ENCODE measurements at places on chromosomes 4 and X.

DNA sequence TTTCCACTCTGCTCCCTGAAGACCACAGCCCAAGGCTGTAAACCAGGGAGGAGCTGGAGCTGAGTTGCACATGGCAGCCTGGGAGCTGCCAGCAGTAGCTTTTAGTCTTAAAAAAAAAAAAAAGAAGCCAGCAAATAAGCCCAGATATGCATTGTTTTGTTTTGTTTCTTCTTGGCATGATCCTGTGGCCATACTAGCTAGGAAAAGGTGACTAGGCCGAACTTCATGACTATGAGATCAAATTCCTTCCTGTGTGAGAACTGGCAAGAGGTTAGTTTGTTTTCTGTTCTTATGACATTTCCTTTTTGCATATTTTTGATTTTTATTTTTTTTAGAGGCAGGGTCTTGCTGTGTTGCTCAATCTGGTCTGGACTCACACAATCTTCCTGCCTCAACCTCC lies 323.3 kb downstream of the DCTD start:
- no peak for DNase-seq

DNA sequence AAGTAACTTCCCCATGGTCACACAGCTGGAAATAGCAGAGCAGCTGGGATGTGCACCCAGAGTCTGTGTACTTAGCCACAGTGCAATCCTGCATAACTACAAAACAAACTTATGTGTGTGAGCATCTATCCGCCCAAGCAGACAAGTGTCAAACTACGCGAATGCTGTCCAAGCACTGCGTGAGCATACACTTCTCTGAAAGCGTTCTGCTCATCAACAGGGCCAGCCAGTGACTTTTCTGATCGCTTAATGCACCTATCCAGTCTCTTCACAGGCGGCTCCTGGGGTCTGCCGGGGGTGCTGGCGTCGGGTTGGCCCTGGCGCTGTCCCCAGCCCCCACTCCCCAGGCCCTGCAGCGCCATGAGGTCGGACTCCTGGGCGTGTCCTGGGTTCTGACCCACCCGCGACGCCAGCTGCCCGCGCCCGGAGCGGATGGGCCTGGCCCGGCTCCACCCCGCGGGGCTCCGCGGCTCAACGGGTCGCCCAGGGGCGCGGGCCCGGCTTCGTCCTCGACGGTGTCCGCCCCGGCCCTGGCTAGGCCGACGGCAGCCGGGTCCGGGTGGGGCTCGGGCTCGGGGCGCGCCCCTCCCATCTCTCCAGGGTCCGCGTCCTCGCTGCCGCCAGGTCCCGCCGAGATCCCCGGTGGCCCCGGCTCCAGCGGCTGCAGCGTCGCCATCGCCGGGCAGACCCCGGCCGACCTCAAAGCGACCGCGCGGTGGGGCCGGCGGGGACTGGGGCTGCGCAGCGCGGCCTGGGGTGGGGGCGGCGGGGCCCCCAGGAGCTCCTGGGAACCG lies 1.3 kb upstream of the ZNF141 start:
- no peak for DNase-seq

GRCh38 chr4:7196288-7196651 lies 3.9 kb downstream of the SORCS2 start:
- DNase-seq: no peak

DNA sequence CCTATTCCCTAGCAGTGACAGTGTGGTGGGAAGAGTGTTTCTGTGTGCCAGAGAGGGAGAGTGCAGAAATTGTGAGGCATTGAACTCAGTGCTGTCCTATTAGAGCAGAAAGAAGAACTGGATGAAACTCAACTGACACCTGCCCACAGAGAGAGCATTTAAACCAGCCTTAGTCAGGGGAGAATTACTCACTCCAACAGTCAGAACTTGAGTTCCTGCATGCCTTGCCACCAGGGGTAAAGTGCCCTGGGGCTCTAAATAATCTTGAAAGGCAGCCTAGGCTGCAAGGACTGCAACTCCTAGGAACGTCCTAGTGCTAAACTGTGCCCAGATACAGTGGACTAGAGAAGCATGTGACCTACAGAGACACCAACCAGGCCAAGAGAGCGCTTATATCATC lies 12.8 kb downstream of the CYSLTR1 start:
- DNase-seq: no peak

DNA sequence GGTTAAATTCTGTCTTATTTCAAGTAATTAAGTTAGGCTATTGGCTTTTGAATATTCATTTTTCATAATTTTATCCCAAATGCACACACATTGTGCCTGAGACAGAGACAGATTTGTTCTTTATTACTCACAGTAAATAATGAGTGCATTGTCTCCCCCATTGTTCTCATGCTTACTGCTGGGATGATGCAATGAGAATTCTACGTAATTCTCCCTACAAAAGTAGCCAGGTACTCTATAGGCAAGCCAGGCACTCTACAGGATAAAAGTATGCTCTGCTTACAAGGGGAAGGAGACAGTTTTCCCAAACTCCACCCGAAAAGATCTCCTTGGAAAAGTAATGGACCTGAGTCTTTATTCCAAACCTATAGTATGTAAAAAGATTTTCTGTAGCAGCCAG lies 1890.7 kb upstream of the PCDH10 start:
- DNase-seq: no peak

GRCh38 chrX:13094828-13095341 lies 50.5 kb upstream of the FAM9C start:
- DNase-seq: no peak

- no peak for DNase-seq
Measured at GRCh38 chr4:138702190-138702824, 313.3 kb upstream of the NOCT start.

- no peak for DNase-seq
Measured at GRCh38 chr4:19309378-19309777, 942.3 kb upstream of the SLIT2 start.

- no peak for DNase-seq
Measured at GRCh38 chrX:42273387-42273786, 350.0 kb upstream of the CASK start.

- DNase-seq: no peak
Measured at GRCh38 chr4:81319657-81320056, 104.6 kb upstream of the PRKG2 start.

- no peak for DNase-seq
Measured at GRCh38 chr4:111066447-111066846, 443.6 kb upstream of the PITX2 start.

- DNase-seq: no peak
Measured at GRCh38 chr4:1399508-1400190, 6.6 kb downstream of the NKX1-1 start.
